Immature natural killer cell (primary cell): ENCODE measurements at places on chromosomes 5 and 9.

DNA sequence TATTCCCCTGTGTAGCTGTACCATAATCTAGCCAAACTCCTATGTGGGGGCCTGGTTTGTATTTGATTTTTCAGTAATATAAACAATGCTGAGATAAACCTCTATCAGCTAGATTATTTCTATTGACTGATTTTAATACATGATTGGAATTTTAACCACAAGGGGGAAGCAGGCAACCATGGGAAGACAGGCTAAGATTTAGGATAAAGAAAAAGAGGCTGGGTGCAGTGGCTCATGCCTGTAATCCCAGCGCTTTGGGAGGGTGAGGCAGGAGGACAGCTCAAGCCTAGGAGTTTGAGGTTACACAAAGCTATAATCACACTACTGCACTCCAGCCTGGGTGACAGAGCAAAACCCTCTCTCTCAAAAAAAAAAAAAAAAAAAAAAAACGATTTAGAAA, 18.1 kb upstream of the GPX3 start:
- no peak for DNase-seq

- no peak for DNase-seq
These were observed 191.7 kb downstream of the GABBR2 start for GRCh38 chr9:98516897-98517503.

- no peak for DNase-seq
These were observed 118.6 kb downstream of the BASP1 start for GRCh38 chr5:17336054-17336453.

DNA sequence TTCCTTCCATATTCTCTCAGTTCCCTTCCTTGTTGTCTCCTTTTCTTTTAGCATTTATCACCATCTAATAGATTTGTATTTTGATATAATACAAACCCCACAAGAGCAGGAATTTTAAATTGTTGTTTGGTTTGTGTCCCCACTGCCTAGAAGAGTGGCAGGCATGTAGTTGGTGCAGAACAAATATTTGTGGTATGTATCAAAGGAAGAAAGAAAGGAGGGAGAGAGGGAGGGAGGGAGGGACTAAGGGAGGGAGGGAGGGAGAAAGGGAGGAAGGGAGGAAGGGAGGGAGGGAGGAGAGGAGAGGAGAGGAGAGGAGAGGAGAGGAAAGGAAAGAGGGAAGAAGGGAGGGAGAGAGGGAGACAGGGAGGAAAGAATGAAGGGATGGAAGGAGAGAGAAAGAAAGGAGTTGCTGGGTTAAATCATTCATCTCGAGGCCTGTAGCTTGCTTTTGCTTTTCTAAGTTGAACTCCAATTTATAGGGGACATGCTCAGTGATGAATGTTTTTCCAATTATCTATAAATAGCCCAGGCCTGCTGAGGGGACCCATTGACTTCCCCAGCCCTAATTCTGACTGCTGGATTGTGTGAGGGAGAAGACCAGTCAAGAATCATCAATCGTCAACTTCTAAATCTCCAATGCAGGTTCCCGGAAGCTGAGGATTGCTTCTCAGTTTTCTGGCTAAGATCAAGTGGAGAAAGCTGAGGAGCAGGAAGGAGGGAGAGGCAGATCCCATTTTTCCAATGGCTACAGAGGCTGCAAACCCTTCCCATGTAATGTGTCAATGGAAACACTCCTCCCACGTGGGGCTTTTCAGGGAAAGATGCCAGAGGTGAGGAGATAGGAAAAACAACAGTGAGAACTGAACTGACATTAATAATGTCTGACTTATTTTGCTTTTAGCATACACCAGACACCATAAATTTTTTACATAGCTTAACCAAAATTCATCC, 320.7 kb downstream of the ASTN2 start:
- no peak for DNase-seq

DNA sequence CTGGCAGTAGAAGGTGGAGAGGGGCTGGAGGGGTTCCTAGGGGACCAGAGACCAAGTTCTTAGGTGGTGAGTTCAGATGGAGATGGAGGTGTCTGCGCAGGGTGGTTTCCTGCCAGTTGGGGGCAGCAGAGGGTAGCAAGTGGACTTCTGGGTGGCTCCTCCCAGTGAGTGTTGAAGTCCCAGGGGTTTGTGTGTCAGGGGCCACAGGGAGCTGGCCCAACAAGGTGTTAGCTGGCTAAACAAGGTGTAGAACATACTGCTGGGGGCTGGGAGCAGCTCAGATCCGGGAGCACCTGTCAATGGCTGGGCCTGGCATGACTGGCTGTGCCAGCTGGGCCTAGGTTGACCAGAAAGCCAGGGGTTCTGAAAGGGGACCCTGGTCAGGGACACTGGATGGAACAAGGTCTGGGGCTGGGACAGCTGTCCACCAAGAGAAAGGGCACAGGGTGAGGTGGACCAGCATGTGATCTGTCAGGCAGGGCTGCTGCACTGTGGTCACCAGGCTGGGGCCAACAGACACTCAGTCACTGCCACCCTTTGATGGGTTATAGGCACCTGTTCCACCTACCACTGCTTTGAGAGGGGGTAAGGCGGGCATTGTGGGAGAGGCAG, 35.6 kb downstream of the DAB2IP start:
- peak; percentile 59 for DNase-seq

- peak; percentile 5 for DNase-seq
These were observed 686 bp downstream of the BRD9 start for GRCh38 chr5:891837-892393.

DNA sequence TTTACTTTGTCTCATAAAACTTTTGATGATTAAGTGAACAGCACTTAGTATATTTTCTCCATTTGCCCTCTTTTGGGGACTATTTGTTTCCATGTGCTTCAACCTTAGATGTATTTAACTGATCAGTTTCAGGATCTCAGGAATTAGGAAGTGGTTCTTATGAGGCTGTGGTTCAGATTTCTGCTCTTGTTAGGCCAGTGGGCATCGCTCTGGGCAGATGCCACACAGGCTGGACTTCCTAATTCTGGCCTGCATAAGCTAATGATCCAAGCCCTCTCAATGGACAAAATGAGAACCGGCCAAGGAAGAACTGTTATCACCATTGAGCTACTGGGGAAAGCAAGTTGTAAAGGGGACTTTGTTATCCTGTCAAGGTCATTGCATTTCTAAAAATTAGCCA, 6.9 kb downstream of the ARHGAP26 start:
- no peak for DNase-seq

DNA sequence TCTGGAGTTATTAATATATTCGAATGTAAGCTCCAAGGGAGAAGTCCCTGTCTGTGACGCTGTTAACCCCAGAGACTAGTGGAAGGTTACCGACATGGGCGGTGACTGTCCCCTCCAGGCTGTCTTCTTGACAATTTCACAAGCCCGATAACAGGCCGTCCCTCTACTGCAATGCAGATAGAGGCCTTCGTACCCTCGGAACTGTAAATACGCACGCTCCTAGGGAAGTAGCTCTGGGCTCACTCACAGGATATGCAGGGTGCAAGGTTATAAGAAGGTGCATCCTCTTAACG, 680 bp upstream of the RFK start:
- DNase-seq = no peak

- DNase-seq = no peak
These were observed 65.1 kb downstream of the SLC44A1 start for GRCh38 chr9:105309531-105309931.

DNA sequence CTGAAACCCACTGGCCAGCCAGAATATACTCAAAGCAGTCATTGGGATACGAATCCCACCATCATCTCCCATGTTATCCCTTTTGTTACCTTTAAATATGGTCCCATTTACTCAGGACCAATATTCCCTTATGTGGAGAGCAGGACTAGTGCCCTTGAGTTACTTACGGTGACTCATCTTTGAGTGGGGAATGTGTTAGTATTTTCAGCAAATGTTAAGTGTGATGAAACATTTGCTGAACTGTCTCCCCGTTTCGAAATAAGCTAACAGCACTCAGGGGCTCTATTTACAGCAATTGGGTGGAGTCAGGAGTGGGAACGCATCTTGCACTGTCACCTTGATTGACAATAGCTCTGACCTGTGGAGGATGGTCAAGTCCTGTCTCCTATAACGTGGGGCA, 67.4 kb downstream of the CTSL start:
- no peak for DNase-seq

DNA sequence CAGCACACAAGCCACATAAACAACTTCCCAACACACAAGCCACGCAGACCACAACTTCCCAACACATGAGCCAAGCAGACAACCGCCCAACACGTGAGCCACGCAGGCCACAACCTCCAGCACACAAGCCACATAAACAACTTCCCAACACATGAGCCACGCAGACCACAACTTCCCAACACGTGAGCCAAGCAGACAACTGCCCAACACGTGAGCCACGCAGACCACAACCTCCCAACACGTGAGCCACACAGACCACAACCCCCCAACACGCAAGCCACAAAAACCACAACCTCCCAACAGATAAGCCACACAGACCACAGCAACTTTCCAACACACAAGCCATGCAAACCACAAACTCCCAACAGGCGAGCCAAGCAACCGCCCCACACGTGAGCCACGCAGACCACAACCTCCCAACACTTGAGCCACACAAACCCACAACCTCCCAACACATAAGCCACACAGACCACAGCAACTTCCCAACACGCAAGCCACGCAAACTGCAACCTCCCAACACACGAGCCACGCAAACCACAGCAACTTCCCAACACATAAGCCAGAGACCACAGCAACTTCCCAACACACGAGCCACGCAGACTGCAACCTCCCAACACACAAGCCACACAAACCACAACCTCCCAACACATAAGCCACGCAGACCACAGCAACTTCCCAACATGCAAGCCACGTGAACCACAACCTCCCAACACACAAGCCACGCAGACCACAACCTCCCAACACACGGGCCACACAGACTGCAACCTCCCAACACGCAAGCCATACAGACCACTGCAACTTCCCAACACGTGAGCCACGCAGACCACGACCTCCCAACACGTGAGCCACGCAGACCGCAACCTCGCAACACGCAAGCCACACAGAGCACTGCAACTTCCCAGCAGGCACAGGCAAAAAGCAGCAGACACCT, 10.1 kb downstream of the BRD9 start:
- peak; percentile 15 for DNase-seq

DNA sequence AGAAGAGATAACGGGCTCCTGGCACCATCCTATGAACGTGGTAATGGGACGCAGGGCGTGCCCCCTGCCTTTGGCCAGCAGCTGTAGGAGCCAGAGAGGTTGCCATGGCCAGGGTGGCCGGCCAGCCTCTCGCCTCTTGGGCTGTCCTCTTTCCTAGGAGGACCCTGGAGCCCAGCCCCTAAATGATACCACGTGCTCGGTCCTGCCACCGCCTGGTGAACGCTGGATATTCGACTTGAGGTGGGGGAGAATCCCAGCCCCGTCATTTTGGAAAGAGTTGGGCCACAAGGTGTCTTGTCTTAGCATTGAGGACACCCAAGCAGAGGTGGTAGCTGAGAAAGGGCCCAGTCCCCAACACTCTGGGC, 391 bp upstream of the NRG2 start:
- no peak for DNase-seq

DNA sequence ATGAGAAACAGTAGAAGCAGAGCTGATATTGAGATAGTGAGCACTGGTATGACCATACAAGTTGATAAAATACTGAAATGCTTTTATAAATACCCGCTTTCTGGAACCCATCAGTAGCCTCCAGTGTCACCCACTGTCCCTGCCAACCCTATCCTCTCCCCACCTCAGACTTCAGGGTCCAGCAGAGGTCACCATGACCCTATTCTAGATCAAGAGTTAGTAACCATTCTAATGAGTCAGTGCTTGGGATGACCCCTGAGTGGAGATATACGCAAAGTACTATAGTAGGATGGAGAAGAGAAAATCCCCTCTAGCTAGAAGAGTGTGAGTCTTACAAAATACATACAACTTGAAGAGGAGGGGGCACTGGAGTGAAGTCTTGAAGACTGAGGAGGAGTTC, 297.9 kb upstream of the BRINP1 start:
- no peak for DNase-seq

DNA sequence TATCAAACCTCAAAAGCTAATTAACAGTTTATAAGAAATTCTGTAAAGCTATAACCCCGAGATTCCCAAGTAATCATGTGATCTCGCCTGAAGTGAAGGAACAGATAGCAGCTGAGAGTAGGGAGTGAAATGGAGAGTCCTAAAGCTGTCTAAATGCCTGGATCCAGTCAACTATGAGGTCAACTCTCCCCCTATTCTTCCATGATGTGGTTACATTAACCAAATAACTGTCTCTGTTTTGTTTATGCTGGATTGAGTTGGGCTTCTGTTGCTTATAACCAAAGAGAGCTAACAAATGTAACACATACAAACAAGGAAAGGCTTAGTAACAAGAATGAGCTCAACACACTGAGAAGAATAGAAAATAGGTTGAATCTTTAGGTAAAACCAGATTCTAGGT, 41.6 kb downstream of the GKAP1 start:
- no peak for DNase-seq

GRCh38 chr5:139342423-139342723, 719 bp downstream of the PAIP2 start:
- DNase-seq = no peak

GRCh38 chr5:172544371-172545095, 90.2 kb upstream of the SH3PXD2B start:
- DNase-seq = no peak

- no peak for DNase-seq
These were observed 25.9 kb downstream of the CD14 start for GRCh38 chr5:140607031-140607430.
